ENCODE measurements at places on chromosomes 13 and 19.

DNA sequence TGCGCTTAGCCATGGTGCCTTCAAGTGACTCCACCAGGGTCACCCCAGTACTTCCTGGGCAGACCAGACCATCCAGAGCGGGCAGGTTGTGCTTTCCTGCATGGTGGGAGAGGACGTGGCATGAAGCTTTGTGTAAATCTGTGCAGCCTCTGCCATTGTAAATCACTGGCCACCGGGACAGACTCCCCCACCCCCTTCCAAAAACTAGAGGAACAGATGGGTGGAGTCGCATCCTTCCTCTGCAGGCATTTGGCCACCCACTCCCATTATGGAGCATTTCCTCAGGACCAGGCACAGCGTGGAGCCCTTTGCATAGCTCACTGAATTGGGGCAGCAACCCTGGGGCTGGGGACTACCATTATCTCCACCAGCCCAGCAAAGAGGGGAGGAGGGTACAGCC is 8.2 kb downstream of the BCKDHA start:
- DNase-seq, result no peak

GRCh38 chr13:49297338-49297737 is 49.6 kb downstream of the CDADC1 start:
- DNase-seq, result no peak

DNA sequence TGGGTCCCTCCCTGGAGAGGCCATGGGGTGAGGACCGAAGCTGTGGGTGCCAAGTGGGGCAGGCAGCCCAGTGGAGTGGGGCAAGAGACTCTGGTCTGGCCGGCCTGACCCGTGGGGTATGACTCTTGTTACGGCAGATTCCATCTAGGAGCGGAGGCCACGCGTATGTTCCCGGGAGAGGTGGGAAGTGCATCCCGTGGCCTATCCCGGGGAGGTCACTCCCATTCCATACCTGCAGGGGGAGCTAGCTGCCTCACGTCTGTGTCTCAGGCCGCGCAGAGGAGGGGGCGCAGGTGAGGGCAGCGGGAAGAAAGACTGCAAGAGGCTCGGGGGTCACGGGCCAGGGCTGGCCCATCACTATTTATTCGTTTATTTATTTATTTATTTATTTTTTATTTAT is 4.9 kb downstream of the CSNK1G2 start:
- DNase-seq, result peak; percentile 40

DNA sequence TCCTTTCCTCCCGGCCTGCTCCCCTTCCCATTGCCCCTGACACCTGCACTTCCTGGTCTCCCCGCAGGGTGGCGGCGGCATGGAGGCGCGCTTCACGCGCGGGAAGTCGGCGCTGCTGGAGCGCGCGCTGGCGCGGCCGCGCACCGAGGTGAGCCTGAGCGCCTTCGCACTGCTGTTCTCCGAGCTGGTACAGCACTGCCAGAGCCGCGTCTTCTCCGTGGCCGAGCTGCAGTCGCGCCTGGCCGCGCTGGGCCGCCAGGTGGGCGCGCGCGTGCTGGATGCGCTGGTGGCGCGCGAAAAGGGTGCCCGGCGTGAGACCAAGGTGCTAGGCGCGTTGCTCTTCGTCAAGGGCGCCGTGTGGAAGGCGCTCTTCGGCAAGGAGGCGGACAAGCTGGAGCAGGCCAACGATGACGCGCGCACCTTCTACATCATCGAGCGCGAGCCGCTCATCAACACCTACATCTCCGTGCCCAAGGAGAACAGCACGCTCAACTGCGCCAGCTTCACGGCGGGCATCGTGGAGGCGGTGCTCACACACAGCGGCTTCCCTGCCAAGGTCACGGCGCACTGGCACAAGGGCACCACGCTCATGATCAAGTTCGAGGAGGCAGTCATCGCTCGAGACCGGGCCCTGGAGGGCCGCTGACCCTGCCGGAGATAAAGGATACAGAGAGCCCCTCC is 1.7 kb downstream of the TRAPPC5 start:
- no peak for DNase-seq

DNA sequence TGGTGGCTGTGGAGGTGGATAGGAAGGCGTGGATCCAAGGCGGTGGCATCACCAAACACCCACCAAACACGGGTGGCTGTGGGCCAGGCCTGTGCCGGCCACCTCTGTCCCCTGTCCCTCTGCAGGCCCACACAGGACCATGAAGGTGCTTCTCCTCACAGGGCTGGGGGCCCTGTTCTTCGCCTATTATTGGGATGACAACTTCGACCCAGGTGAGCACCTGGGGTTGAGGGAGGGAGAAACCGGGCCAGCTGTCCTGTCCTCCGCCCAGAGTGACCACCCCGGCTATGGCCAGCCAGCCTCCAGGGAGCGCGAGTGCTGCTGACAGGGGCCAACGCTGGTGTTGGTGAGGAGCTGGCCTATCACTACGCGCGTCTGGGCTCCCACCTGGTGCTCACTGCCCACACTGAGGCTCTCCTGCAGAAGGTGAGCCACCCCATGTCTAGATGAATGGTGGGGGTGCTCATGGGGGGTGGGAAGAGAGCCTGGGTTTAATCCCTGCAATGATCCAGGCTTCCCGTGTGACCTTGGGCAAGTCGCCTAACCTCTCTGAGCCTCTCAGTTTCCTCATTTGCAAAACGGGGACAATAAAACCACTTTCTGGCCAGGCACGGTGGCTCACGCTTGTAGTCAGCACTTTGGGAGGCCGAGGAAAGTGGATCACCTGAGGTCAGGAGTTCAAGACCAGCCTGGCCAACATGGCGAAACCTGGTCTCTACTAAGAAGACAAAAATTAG is 4.0 kb downstream of the HSD11B1L start:
- no peak for DNase-seq

DNA sequence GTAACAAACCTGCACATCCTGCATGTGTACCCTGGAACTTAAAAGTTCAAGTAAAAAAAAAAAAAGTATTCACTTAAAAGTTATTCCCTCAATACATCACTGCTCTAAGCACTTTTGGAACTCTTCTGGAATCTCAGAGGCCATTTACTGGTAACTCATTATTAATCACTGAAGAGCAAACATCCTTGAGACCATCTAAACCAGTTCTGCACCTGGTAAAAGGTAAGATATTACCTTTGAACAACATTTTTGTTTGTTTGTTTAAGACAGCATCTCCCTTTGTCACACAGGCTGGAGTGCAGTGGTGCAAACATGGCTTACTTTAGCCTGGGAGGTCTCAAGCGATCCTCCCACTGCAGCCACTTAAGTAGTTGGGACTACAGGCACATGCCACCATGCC is 16.7 kb downstream of the UGGT2 start:
- DNase-seq, result no peak

DNA sequence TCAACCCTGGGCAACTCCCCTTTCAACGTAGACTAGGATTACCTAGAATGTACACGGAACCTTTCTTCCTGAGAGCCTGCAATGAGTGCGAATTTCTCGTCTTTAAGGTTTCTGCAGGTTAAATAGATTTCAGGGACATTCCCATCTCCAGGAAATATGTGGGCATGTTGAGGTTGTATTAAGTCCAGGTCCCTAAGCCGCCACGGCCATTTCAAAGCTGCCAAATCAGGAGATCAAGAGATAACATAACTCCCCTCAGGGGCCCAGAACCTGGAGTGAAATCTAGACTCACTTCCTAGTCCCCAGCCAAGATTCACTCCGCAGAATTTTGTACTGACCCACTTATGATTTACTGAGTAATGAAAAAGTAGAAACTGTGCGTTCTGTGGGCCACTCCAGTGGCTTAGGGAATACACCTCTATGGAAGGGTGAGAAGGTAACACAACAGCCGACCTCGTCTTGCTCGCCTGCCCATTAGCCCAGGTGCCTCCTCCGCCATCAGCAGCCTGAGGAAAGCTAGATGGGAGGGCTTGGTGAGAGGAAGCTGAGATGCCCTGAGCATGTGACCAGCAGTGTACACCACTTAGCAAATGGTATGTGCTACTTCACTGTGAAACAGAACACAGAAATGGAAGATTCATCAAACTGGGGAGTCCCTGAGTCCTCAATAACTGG is 98.5 kb upstream of the SOX1 start:
- DNase-seq, result no peak

DNA sequence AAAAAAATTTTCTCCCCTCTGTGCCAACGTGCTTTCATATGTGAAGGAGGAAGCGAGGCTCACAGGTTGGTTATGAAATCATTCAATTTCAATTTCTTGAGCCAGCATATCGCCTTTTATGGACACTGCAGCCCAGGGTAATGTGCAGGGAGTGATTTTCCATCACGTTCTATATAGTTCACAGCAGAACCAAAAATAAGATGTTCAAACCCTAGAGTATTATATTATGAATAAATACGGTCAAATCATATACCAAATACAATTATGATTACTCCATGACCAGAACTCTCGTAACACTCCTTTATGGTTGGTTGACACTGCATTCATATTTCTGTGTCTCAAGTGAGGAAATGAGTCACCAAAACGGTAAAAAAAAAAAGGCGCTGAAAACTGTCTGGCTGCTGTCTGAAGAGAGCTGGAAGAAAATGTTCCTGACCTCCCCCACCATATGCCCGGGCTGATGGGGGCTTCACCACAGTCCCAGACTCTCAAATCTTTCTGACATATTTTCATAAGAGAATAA is 75.8 kb upstream of the UBAC2 start:
- peak; percentile 64 for DNase-seq

- no peak for DNase-seq
Measured at GRCh38 chr13:71727042-71727441, 140.0 kb downstream of the DACH1 start.

DNA sequence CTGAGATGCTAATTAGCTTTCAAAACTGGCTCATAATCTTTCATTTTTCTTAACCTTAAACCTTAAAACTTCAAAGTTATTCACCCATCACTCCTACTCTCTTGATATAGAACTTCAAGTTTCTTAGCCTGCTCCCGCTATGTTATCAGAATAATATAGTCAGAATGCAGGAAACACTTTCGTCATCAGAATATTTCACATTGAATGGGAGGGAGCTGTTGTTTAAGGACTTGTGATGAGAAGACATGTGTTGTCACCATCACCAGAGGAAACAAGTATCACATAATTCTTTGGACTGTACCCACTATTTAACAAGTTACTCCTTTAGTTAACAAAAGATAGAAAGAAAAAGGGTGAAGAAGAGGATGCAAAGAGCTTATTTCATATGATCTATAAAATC is 65.0 kb upstream of the FNDC3A start:
- DNase-seq, result no peak

- DNase-seq, result no peak
Measured at GRCh38 chr13:48446464-48446863, 33.6 kb upstream of the LPAR6 start.

GRCh38 chr13:33244210-33244906 is 41.2 kb downstream of the STARD13 start:
- DNase-seq, result no peak

DNA sequence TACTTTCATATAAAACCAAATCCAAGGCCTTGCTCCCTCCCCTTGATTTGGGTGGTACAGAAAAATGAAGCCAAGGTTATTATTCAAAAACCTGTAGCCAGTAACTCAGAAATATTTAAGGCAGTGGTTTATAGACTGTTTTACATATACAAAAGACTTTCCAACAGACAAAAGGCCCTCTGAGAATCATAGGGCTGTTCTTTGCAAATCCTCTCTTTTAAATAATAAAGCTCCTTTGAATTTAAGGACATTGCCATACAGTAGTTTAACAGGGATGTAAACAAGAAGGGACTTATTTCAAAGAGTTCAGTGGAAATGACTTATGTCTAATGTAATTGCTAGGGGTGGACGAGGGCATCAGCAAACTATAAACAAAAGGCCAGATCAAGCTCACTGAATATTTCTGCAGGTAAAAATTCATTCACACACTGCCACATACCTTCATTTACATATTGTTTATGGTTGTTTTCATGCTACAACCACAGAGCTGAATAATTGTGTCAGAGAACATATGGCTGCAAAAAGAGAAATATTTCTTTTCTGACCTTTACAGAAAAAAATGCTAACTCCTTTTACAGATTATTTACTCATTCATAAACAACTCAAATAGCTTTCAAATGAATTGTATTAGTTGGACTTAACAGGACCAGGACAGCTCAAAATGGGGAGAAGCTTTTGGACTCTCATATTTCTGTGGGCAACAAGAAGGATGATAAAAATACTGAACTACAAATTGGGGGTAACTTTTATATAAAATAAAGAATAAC is 665.6 kb downstream of the SLITRK1 start:
- no peak for DNase-seq

DNA sequence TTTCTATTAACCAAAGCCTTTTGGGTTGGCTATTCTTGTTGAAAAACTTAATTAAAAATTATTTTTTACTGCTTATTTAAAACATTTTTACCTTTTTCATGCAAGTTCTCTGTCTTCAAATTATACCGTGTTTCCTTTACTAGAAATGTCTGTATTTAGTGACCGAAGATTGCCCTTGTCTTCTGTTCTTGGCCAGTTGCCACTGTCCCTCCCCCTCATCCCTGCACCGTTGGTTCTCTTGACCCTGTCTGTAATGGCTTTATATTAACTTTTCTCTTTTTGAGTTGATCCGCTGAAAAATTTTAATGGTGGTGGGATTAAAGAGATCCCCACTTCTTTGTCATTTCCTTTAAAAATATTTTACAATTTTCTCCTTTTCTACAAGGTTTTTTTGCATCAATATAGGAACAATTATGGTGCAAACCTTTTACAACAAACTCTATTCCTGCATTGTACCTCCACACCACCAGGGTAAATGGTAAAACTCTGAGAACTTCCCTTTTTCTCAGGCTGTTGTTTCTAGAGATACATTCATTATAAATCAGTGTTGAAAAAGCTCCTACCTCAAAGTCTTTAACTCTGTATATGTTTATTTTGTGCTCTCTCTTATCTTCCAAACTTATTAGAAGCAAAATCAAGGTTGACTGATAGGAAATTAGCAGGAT is 12.9 kb upstream of the RNF113B start:
- DNase-seq, result no peak

DNA sequence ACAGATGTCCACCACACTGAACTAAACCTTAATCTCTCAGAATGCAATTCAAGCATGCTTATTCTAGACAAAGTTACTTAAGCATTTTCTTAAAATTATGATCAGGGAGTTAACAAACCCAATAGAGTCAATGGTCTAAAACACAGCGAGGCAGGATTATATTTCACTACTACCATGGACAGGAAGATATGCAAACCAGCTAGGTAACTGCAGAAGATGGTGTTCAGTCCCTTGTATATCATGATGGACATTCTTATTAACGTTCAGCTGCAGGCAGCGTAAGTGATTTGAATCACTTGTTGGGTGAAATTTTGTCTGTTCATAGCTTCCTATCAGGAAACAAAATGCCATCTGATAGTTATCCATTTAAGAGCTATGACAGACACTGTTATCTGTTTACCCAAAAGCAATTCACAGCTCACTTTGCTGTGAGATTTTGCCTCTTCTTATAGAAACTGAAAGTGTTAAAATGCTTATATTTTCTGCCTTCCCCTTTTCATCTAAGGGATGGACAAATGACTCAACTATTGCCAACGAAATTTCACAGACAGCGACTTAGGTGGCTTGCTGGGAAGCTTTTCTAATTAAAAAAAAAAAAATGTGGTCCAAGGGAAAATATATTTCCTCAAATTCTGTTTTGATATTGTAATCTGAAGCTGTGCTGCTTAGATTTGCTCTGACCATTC is 591.9 kb downstream of the DACH1 start:
- no peak for DNase-seq

- DNase-seq, result no peak
Measured at GRCh38 chr19:53311044-53311443, 22.5 kb upstream of the ZNF845 start.

GRCh38 chr19:38068826-38069225 is 155.2 kb downstream of the DPF1 start:
- no peak for DNase-seq
